ENCODE measurements at places on chromosomes 7 and 10.

GRCh38 chr10:20601941-20602461, 295.1 kb downstream of the NEBL start:
- no peak for DNase-seq

- no peak for DNase-seq
Measured at GRCh38 chr7:95520136-95520535, 34.4 kb downstream of the ASB4 start.

DNA sequence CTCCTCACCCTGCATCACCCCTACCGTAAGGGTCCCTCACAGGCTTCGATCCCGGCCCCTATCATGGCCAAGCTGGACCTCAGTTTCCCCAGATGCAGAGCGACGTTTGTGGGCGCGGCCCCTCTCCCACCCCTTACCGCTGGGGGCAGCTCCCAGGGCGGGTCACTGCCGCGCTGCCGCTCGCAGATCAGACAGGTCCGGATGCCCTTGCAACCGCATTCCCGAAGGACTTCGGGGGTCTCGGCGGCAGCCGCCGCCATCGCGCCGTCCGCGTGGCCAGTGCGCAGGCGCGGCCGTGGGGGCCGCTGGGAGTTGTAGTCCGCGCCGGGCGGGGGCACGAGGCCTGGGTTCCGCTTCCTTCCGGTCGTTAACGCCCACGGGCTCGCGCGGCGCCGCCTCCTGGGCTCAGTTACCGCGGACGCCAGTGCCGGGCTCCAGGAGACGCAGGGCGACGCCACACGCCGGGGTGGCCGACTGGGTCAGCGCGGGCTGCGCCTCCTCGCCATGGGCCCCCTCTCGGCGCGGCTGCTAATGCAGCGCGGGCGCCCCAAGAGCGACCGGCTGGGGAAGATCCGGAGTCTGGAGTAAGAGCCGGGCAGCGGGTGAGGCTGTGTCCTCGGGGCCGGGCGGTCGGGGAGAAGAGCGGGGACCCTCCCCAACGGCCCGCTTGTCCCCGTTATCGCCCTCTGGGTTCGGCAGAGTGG, at the start of the genes ALKBH4 and LRWD1:
Gene ALKBH4, minus strand, starts transcription at position 287 of the 704 bp plus-strand sequence. Its CDS starts 27 bp downstream, at position 260.
Gene LRWD1, plus strand, starts transcription at position 408 of the 704 bp plus-strand sequence. Its CDS starts 97 bp downstream, at position 505.
- DNase-seq, result peak; percentile 100

DNA sequence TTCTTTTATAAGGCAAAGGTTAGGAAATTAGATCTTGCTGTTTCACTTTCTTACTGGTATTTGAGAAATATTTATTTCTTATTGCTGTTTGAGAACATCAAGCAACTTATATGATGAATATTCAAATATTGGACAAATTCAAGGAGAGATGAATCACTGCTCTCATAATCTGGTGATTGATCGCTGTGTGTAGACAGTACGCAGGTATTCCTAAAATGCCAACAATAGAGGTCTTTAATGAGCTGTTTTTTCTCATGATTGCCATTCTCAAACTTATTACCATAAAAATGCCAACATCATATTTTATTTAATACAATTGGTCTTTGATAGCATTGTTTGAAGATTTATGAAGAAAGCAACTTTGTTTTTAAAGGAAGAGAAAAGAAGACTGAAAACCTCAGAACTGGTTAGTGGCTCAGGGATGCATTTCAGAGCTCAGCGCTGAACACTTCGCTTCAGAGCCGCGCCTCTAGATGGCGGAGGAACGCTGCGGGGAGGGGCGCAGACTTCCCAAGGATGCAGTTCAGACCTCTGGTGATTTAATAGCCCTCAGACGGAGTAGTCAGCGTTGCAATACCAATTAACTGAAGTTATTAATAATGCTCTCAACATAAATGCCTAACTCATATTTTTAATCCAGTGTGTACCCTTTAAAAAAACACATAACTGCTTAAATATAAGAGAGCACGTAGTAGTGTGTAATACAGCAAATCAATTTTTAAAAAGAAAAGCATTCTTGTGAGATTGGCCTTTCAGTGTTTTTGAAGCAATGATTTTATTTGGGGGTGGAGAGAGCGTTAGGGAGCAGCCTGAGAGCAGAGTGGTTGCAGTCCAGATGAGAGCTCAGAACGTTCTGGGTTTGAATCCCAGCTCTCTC, 38.5 kb upstream of the STEAP4 start:
- DNase-seq, result peak; percentile 8

DNA sequence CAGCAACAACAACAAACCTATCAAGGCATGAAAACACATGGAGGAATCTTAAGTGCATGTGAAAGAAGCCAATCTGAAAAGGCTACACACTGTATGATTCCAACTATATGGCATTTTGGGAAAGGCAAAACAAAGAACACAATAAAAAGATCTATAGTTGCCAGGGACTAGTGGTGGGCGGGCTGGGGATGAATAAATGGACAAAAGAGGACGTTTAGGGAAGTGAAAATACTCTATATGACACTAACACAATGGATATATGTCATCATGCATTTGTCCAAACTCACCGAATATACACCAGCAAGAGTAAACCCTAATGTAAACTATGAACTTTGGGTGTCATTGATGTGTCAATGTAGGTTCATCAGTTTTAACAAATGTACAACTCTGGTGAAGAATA, 89.1 kb downstream of the SEMA3E start:
- no peak for DNase-seq

DNA sequence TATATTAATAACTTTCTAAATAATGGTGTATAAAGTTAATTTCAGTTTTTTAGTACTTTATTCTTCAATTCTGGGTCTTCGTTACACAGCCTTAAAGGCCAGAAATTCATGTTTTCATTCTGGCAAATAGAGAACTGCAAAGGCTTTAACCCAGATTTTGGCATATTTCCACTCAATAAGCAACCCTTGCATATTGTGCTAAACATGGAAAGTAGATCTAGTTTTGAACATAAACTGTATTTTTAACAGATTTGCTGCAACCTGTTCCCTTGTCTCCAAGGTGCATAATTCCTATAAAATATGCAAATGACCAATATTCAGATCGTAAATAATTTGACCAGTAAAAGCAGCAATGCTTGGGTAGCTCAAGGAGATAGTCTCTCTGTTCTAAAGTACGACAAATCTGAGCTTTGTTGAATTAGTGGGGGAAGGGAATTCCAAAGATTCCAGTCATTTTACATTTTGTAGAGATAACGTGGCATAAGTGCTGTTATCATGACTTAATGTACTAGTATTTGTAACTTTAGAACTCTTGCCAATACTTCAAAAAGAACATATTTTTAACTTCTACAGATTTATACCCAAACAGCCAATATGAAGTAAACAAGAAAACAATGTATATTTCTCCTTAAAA, 46.4 kb upstream of the RSBN1L start:
- no peak for DNase-seq

GRCh38 chr10:15609246-15609645, 110.5 kb downstream of the ITGA8 start:
- no peak for DNase-seq

DNA sequence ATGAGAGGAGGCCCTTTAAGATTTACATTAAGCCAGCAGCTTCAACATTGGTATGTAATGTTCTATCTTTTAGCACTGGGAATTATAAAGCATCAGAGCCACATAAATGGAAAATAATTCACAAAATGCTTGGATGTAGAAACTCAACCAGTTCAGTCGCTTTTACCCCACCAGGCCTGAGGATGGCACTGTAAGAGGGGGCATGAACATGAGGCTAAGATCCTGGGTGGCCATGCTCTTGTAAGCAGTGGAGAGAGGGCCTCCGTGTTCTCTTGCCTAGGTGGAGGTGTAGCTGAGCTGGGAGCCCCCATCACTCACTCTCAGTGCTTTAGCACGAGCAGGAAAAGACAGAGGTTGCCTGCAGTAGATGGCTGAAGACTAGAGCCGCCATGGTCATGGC, 238.8 kb downstream of the FANK1 start:
- no peak for DNase-seq

GRCh38 chr7:117791877-117792780, 81.1 kb downstream of the CTTNBP2 start:
- DNase-seq, result peak; percentile 12

GRCh38 chr7:75951506-75951905, 36.6 kb downstream of the POR start:
- no peak for DNase-seq

- DNase-seq, result no peak
Measured at GRCh38 chr7:82631998-82632397, 188.4 kb upstream of the CACNA2D1 start.

DNA sequence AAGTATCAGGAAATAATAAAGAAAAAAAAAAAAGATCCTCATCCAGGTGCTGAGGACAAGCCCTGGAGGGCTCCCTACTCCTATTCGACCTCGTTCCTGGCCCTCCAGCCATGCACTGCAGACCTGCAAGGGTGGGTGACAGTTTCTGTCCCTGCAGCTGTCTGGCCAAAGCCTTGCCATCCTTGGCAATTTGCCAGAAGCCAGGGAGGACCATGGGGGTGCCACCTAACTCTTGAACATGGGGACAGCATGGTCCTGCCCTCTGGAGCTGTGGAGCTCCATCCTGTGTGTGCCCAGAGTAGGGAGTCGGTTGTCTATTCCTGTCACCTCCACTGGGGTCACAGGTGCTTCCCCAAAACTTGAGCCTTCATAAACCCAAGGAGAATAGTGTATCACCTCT, 27.8 kb downstream of the DMBT1 start:
- no peak for DNase-seq

DNA sequence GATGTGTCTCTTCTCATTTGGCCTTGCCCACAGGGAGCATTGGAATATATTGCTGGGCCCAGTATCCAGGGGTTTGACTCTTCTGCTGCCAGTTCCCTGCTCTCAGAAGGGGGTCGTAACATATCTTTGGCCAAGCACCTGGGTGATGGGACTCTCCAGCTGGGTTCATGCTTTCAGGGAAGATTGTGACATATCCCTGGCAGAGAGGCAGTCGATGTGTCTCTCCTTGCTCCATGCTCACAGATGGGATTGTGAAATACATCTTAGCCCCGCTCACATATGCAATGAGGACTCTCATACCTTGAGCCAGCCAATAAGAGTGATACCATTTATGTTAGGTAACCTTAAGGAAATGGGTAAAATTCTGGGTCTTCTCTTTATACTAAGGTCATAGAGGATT, 39.2 kb upstream of the ZNF680 start:
- no peak for DNase-seq

DNA sequence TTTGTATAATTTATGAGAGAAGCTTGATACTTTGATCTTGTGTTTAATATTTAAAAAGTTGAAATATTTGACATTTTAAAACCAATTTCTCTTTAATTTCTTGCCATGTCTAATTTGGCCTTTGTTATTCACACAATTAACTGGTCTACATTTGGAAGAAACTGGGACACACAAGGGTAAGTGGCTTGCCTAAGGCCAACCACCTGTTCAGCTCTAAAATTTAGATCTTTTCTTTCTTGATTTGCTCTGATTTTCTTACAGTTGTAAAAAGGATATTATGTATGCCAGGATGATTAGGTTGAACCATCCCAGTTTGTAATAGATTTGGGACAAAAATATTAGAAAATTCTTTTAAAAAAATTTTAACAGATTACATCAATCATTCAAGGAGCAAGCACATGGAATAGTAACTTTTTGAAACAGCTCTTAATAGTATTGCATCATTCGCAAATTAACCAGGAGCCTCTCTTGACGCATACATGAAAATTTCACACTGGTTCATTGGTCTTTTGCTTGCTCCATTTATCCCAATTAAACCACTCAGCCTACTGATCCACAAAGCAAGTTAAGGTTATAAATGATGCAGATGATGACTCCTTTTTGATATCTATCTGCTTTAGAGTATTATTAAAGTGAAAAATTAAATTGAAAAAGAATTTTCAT, 222.4 kb upstream of the SLC26A5 start:
- DNase-seq, result no peak

GRCh38 chr7:30880125-30880720, 31.4 kb upstream of the AQP1 start:
- no peak for DNase-seq

- DNase-seq, result no peak
Measured at GRCh38 chr7:152673897-152674296, 2.0 kb downstream of the XRCC2 start.

GRCh38 chr10:26274391-26274790, 57.8 kb downstream of the GAD2 start:
- no peak for DNase-seq

DNA sequence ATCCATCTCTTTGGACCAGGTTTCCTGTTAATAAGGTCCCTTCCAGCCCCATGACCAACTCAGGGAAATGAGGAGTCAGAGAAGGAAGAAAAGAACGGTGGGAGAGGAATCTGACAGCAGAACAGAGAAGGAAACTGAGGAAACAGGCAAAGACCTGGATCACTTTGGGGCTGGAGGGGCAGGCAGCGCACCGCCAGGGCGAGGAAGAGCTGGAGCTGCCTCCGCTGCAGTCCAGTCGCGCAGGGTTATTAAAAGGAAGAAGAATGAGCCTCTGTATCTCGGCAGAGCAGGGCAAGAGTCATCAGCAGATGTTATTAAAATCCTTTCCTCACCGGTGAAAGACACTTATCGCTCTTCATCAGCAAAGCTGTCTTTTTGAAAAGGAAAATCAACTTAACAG, 37.7 kb upstream of the R3HCC1L start:
- DNase-seq, result no peak

DNA sequence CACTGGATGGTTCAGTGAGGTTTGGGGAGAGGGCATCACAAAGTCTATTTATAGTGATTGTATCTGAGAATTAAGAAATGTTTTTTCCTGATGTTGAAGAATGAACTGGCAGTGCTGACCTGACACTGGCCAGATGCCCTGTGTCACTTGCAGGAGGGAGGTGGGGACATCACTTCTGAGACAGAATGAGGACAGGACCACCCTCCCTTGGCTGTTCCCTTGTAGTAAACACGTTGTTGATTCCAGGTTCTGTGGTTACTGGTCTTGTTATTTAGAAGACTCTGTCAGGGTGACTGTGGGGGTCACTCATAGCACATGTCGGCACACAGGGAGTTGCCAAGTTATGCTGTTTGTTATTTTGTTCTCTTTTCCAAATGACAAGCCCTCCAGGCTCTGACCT, 126.4 kb downstream of the ADCY1 start:
- DNase-seq, result no peak

DNA sequence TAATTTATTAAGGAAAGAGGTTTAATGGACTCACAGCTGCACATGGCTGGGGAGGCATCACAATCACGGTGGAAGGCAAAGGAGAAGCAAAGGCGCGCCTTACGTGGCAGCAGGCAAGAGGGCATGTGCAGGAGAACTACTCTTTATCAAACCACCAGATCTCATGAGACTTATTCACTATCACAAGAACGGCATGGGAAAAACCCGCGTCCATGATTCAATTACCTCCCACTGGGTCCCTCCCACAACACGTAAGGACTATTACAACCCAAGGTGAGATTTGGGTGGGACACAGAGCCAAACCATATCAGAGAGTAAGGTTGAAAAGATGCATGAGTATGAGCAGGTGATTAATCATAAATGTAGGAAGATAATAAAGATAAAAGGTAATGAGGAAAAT, 3.2 kb upstream of the JCAD start:
- DNase-seq, result no peak

DNA sequence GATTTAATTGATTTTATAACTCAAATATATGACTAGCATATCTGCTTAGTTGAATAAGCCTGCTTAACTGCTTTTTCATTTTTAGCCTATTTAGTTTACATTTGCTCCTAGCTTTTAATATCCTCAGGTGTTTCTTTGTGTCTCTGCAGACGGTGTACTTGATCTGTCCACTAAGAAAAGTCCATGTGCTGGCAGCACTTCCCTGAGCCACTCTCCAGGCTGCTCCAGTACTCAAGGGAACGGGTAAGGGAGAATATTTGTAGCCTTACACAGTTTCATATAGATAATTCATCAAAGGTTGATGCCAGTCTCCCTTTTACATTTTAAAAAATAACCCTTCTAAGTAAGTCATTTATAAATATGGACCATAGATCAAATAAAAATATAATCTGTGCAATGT, 119.9 kb downstream of the LCOR start:
- DNase-seq, result no peak

GRCh38 chr10:109902992-109903947, 20.0 kb downstream of the XPNPEP1 start:
- DNase-seq, result no peak
